ENCODE measurements at places on chromosomes 1 and 21.

- peak; percentile 12 for DNase-seq
Observed at GRCh38 chr1:221778535-221779142, 36.8 kb upstream of the DUSP10 start.

- no peak for DNase-seq
Observed at GRCh38 chr1:217149791-217150190, 426.6 kb upstream of the ESRRG start.

DNA sequence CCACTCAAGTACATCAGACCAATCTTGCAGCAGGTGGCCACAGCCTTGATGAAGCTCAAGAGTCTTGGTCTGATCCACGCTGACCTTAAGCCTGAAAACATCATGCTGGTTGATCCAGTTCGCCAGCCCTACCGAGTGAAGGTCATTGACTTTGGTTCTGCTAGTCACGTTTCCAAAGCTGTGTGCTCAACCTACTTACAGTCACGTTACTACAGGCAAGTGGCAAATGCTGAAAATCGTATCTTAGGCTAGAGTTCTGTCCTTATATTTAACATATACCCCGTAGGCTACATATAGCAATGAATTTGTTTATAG, 12.1 kb downstream of the HIPK1 start:
- DNase-seq, result no peak

DNA sequence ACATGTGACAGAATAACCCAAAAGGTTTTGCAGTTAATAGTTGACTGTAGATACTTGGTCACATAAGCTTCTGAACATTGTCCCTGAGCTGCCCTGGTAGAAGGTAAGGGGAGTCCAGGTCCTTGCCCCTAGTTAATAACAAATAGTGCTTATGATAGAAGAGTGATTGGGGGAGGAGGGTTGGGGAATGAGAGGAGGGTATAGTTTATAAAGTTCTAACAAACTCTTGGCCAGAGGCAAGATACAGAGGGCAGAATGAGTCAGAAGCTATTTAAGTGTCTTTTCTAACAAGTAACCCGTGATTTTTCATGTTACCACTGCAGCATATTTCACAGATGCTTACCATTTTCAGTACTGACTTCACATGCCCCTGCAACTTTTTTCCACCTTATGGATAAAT, 26.7 kb upstream of the MYOCOS start:
- DNase-seq, result no peak

GRCh38 chr21:38488640-38489270, 9.5 kb downstream of the ERG start:
- no peak for DNase-seq

- no peak for DNase-seq
Observed at GRCh38 chr1:159632922-159633321, 45.3 kb downstream of the APCS start.

GRCh38 chr1:183580281-183580682, 10.0 kb downstream of the NCF2 start:
- no peak for DNase-seq

DNA sequence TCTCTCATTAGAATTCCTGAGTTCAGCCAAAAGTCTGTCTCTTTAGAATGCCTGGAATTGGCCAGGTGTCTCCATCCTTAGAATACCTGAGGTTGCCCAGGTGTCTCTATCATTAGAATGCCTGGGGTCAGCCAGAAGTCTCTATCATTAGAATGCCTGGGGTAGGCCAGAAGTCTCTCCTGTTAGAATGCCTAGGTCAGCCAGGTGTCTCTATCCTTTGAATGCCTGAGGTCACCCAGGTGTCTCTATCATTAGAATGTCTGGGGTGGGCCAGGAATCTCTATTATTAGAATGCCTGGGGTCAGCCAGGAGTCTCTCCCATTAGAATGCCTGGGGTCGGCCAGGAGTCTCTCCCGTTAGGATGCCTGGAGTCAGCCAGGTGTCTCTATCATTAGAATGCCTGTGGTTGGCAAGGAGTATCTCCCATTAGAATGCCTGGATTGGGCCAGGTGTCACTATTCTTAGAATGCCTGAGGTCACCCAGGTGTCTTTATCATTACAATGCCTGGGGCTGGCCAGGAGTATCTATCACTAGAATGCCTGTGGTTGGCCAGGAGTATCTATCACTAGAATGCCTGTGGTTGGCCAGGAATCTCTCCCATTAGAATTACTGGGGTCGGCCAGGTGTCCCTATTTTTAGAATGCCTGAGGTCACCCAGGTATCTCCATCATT, 43.0 kb downstream of the RNF187 start:
- no peak for DNase-seq

DNA sequence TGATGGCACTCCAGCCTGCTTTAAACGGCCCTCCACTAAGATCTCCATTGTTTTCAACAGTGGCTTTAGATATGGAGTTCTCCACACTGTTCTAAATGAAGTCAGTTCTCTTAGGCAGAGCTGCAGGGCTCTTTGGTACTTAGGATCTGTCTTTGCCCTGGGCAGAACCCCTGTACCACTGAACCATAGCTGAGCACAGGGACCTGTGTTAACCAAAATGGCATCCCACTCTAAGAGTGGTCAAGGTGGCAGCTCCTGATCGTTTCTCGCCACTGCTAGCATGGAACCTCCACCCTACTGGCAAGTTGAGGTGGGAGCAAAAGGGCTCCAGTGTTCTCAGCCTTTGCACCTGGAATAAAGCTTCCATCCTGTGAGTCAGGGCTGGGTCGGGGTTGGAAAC, 186.7 kb downstream of the TM2D1 start:
- no peak for DNase-seq

DNA sequence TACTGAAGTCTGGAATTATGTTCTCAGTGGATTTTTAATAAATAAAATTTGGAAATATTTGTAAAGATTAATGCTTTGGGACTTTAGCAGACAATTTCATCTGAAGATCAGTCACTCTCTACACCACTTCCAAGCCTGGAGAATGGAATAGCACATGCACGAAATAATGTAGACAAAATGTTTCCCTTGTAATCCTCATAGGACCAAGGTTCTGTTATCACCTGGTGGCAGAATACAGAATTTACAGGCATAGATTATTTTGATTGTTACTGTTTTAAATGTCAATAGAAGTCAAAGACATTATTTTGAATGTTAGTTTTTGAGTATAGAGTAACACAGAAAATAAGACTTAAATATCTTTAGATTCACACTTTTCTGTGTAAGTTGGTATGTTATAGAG, 9.1 kb upstream of the ELAVL4 start:
- DNase-seq, result no peak

GRCh38 chr1:87091425-87091824, 177.0 kb downstream of the HS2ST1 start:
- DNase-seq, result no peak

- no peak for DNase-seq
Observed at GRCh38 chr1:5351366-5351765, 640.9 kb downstream of the NPHP4 start.

DNA sequence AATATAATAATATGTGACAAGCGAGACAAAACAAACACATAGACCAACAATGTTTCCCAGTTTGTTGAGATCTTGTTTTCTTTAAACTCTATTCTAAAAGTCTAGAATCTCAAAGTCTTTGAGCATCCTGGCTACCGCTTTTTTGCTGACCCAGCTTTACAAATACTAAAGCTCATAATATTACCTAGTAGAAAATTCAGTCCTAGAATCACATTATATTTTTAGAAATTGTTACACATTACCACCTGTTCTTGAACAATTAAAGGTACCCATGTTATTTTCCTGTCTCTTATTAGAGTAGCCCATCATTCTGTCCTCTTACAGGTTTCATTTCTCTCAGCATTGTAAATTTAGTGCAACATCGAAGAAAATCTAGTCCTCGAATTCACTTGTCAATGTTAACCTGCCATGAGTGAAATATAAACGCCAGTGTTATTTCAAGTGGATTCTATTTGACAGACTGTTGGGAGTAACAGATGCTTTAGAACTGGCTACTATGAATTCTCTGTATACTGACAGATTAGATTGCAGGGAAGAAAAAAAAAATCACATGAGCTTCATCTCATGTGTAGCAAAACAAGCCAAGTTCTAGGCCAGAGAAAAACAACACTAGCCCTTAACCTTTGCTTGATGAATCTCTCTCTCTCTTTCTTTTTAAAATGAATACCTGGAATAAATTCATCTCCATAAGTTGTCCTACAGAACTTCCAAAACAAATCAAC, 851.2 kb upstream of the ADAMTS5 start:
- no peak for DNase-seq

- DNase-seq, result peak; percentile 63
Observed at GRCh38 chr1:101309334-101310311, 72.8 kb downstream of the S1PR1 start.

DNA sequence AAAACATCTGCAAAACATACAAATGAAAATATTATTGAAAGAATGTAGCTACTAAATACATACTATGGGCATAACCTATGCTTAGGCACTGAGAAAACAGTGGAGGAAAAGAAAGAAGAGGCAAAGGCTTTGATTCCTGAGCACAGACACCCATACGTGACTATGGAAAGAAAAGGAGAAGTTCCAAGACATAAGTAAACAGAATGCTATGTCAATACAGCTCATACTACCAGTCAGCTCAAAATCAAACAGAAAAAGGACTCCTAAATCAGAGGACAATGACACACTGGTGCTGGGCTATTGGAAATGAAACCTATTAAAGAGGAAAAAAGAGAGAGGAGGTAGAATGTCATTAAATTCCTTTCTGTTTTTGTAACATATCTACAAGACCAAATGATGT, 225.4 kb downstream of the SMYD3 start:
- DNase-seq, result no peak

All from stimulated activated CD4-positive, alpha-beta T cell treated with anti-CD3 and anti-CD28 coated beads, Interleukin-12 subunit alpha, Interleukin-12 subunit beta, amount 100 ng/mL, for 4 hours (primary cell).